Activated naive CD8-positive, alpha-beta T cell treated with anti-CD3 and anti-CD28 coated beads, Interleukin-2, amount 50 U/mL, for 16 hours (primary cell): ENCODE measurements at places on chromosomes 6 and 20.

GRCh38 chr20:41619360-41620100 lies 1.4 kb upstream of the CHD6 start:
- no peak for DNase-seq

DNA sequence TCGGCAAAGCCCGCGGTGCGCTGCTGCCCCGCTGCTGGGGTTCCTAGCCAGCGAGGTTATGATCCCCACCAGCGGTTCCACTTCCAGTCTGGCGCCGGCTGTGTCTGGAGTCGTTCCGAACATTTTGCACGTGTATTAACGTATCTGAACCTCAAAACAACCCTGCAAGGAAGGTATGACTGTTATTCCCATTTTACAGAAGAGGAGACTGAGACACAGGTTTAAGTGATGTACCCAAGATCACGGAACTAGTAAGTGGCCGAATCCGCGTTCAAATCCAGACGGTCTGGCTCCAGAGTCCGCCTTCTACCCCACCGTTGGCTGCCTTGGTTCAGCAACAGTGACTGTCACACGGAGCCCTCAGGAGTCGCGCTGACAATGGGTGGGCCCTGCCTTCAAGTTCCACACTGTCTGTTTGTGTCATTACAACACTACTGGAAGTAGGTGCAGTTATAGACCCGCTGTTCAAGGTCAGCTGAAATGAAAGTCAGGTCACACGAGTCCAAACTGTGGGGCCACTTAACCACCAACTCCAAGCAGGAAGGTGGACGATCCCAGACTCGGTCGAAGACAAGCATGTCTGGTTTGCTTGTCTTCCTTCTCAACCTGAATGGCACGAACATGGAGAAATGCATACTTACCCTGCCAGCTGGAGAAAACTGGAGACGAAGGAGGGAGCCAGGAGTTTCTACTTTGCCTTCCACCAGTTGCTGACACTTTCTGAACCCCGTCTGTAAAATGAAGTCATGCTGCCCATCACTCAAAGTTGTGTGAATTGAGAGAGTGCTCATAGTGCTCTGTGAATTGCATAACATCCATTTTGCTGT lies 803 bp upstream of the SRXN1 start:
- DNase-seq: no peak

GRCh38 chr20:63114006-63114692 lies 101.8 kb downstream of the YTHDF1 start:
- DNase-seq: no peak

DNA sequence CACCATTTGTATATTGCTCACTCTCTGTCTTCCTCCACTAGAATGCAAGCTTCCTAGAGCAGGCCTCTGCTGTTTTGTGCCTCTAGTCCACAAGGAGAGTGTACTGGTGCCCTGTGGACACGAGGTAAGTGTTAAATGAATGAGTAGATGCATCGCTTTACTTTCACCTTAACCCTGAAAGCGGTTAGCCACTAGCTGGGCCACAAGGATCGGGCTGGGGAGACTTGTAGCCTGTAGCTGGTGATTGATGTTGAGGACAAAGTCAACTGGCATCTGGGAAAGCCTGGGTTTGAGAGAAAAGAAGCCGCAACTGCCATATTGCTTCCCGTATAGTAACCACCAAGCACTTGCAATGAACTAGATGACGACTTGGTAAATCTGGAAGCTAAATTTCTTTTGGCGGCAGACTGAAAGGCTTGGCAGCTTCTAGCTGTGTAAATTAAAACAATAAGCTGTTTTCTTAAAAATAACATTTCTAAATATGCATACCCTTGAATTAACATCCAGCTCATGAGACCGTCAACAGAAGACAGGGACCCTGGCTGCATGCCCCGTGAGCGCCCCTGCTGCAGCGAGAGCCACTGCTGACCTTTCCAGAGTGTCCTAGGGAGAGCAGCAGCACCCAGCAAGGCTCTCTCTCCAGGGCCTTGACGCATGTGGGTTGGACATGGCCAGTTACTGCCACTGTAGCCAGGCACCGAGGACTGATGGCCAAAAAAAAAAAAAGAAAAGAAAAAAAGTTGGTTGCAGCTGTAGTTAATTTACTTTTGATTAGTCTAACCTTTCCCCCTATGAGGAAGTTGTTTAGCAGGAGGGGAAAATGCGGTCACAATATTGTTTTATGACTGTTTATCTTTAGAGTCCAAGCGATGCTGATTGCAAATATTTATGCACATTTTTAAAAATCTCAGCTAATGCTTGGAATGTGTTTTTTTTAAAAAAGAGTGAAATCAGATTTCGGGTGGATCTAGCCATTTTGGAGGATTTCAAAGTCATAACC lies 315.1 kb downstream of the TFAP2C start:
- DNase-seq: no peak

DNA sequence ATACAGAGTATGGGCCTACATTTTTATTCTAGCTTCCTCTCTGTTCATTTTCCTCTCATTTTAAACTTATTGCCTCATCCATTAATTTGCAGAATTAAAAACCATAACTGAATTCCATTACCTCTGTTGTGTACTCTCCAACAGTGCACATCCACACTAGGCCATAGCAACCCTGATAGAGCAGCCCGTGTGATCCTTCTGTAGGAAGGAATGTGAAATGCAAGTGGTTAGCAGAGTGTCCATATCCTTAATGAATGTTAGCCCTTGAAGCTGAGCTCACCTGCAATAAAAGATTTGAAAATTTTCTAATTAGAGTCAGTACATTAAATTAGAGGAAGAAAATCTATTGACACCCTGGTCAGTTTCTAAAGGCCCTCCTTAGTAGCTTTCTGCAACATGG lies 6.5 kb upstream of the GRIK2 start:
- no peak for DNase-seq
